ENCODE measurements at places on chromosomes 4 and X. TPM values are rescaled to one million over a fixed set of nuclear protein-coding genes. Genes with fewer than 3 reads are reported as not detected.

NUP54 gene
- polyA plus RNA-seq = 33.4 TPM

WNK3 gene
- 1.8 TPM for polyA plus RNA-seq

RPL9 gene
- 5,793 TPM for polyA plus RNA-seq

PRPS1 gene
- 72.3 TPM for polyA plus RNA-seq

GRCh38 chr4:108224611-108225053 lies 55.9 kb upstream of the LEF1 start:
- DNase-seq = no peak

DNA sequence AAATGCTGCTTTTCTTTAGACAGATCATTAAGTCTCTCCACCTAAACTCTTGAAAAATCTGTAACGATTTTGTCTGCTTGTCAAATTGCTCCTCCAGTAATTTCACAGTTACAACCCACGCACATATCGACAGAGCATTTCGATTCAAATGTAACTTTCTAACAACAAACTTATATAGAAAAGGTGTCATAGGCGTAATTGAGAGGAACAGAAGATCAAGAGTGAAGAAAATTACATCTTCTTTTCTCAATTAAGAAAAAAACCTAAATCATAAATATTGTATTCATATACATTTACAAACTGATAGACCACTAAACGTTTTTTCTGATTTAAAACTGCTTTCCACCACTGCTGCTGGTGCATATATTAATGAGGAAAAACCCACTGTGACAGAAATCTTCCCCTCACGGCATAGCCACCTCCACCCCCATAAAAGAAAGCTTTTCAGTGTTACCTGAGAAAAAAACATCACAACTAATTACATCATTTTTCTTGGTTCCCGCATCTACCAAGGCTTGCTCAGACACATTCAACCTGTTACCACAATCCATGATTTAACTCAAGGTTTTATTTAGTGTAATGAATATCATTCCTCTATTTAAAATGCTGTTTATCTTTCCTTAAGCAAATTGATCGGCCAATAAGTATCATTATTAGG lies 1.9 kb downstream of the GPM6A start:
- no peak for DNase-seq

DNA sequence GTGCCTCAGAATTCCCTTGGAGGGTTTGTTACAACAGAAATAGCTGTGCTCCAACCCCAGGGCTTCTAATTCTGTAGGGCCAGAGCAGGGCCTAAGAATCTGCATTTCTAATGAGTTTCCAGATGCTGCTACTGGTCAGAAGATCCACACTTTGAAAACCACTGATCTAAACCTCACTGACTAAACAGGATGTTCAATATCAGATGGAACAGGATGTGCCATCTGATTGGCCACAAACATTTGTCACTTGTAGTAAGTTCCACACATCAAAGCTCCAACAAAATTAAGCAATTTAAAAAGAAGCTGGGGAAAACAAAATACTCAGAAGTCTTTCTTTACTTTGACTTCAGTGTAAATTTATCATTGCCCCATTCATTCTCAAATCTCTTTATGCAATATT lies 14.3 kb downstream of the CASK start:
- no peak for DNase-seq

GRCh38 chr4:7780751-7781348 lies 158.8 kb downstream of the AFAP1 start:
- no peak for DNase-seq

DNA sequence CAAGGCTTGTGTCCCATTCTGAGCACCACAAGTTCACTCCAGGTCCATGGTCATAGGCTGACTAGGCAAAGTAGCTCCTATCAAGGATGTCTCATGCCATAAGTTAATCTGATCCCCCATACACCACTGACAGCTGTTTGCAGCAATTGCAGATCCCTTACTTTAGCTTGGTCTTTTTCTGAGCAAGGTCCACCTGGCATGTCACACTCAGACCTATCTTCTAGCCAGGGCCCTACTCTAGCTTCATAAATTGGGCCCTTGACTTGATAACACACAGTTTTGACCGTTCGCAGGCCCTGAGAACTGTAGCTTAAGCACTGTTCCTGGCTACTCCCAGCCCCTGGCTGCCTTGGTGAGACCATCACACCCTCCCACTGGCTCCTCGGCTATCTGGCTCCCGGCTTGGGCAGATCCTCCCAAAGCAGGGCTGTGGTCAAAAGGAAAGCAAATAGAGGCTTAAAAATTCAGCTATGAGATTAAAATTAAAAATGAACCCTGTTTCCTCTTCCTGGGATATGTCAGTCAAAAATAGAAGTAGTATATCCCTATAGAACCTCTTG lies 427.4 kb downstream of the RAB28 start:
- DNase-seq = no peak

DNA sequence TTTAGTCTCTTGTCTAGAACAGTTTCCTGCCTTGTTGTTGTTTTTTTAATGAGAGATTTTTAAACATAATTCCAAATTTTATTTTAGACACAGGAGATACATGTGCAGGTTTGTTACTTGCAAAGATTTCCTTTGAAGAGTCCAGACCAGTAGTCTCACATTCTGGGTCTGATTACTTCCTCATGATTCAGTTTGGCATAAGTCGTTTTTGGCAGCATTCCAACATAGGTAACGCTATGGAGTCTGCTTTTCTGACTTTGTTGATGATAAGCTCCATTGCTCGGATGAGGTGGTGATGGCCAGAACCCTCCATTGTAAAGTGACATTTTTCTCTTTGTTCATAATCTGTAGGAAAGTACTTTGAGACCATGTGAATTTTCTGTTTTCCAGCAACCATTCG lies 74.7 kb downstream of the CLCN4 start:
- no peak for DNase-seq

DNA sequence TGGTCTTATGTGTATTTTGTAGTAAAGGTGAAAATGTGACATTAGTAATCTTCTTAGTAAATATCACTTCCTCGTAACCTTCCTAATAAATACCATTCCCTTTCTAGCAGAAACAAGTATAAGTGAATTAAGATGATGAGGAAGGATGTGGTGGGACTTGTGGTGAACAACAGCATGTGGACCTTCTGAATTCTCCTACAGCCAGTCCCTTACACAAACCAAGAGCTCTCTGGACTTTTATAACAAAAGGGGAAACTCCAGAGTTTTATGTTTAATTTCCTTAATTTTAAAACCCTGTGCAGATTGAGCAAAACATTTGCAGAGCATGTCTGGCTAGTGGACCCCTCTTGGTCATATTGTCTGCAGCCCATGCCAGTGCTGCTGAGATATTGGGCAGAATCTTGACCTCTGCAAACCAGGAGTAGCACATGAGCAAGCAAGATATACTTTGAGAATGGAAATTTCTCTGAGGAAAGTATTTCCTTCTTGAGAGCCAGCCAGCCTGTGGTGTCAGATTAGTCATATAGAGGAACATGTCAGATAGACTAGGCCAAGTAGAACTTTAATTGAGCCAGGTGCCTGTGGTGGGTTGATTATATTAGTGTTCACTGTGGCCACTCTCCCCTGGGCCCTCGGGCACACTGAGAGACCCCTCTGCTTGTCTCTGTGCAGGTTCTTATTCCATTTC lies 328.2 kb downstream of the DKK2 start:
- no peak for DNase-seq

- DNase-seq = no peak
These were observed 555 bp upstream of the PGM2 start for GRCh38 chr4:37825968-37826294.

DNA sequence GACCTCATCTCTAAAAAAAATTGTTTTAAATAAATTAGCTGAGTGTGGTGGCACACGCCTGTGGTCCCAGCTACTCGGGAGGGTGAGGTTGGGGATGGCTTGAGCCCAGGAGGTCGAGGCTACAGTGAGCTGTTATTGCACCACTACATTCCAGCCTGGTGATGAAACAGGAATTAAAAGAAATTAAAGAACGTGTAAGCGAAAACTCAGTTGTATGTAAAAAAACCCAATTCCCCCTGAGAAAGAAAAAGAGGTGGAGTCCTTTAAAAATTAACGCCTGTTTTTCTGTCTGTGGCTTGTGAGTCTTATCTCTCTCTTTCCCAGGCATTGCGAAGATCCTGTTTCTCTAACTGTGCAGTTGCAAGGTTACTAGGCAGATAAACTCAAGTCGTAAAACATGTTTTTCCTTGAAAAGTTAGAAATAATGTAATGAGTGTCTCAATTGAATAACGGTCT lies 22.1 kb downstream of the EPGN start:
- DNase-seq = no peak

DNA sequence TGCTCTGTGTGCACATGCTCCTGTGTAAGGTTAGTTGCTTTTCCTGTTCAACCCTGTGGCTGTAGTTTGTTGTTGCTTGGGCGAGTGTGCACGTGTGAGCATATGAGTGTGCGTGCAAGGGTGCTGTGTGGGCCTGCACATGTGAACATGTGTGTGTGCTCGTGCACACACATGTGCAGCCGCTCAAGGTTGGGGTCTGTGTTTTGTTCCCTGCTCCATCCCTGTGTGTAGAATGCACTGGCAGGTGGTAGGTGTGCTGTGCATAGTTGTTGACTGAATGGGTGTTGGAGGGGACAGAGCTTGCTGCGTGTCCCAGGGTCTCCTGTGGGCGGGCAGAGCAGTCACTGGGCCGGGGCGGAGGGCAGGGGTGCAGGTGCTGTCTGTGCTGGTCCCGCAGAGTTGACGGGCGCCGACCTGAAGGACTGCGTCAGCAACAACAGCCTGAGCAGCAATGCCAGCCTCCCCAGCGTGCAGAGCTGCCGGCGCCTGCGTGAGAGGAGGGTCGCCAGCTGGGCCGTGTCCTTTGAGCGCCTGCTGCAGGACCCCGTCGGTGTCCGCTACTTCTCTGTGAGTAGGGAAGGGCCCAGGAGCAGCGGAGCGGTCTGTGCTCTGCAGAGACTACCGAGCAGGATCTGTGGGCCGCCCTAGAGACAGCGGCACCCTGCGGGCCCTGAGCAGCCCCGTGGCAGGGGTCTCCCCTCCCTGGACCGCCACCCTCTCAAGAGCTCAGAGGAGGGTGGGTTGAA lies 27.9 kb upstream of the HGFAC start:
- DNase-seq = peak; percentile 34

DNA sequence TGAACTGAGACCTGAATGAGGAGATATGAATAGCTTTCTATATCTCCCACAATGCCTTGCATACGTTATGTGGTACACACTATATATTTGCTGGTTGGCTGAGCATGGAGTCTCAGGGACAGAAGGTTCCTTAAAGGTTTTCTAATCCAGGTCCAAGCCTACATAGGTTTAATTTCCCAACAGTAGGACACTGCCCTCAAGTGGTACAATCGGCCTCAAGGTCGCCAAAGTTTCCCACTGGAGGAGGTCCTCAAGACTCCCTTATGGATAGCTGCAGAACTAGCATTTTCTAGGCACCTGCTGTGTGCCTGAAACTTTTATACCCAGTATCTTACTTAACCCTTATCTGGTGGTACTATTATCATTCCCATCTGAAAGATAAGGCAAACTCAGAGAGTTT lies 21.0 kb upstream of the EFNB1 start:
- DNase-seq = no peak

- DNase-seq = no peak
These were observed 73.1 kb downstream of the MTHFD2L start for GRCh38 chr4:74230902-74231499.

DNA sequence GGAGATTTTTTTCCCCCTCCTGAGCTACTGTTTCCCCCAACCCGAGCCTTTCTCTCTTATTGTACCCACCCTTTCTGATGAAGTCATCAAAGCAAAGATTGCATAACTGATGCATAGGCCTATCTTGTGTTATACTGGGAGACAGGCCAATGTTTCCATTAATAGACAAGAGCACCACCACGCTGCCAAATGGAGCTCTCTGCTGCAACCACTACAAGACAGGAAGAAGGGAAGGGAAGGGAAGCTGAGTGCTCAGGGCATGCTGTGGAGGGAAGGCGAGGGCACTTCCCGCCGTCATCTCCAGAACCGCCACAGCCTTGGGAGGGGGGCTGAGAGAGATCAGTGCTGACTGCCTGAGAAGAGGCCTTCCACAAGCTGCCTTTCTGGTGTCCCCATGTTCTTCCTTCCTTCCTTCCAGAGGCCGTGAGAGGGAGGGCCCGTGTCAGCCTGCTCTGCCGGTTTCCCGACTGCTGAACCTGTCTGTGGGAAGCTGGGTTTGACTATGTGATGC lies 75.0 kb downstream of the MGST2 start:
- peak; percentile 75 for DNase-seq

- DNase-seq = no peak
These were observed 2.6 kb upstream of the NDP start for GRCh38 chrX:43975796-43976195.

DNA sequence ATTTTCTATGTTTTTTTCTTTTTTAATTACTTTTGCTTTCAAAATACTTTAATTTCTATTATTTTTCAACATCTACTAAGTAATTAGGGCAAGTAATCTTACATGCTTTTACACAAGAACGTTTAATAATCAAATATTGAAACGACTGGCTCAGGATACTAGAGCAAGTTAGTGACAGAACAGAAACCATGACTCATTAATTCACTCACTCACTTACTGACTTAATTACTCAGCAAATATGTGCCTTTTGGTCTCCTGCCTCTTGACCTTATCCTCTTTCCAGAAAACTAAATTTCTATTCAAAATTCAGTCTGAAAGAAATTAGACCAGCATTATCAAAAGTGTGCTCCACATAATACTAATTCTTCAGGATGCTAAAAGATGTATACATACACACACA lies 314.9 kb upstream of the TEX13C start:
- DNase-seq = no peak

GRCh38 chrX:8067754-8068462 lies 103.2 kb downstream of the VCX2 start:
- DNase-seq = no peak

- DNase-seq = no peak
These were observed 42.0 kb upstream of the ZXDA start for GRCh38 chrX:57952320-57952678.

Measured in ovary (tissue), 10 donors.